SW480 (cell line): ENCODE measurements at places on chromosomes 5 and 9.

DNA sequence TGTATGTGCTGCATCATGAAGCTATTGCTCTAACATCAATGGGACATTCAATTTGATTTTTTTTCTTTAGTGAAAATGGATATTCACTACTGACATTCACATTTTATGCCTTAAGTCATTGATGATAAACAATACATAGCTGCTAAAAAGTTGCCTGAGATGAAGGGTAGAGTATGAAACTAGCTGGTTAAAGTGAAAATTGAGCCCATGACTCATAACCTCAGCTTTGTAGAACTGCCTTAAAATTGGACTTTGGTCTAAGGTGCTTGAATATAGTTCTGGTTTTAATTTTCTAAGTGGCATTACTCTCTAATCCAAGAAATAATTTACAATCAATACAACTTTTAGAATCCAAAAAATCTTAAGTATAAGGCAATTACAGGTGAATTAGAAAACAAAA, 740.4 kb upstream of the RIOK2 start:
- no peak for DNase-seq

GRCh38 chr9:86238861-86239770, 20.3 kb downstream of the C9orf153 start:
- DNase-seq = peak; percentile 17

GRCh38 chr5:130032807-130033206, 128.5 kb downstream of the CHSY3 start:
- DNase-seq = no peak

- DNase-seq = no peak
Measured at GRCh38 chr9:109831998-109832658, 52.1 kb downstream of the PALM2AKAP2 start.

GRCh38 chr5:78985116-78985724, at the start of gene ARSB:
Gene ARSB (minus strand): TSS chr5:78985310. CDS start chr5:78985248, 62 bp downstream.
- DNase-seq = peak; percentile 27

DNA sequence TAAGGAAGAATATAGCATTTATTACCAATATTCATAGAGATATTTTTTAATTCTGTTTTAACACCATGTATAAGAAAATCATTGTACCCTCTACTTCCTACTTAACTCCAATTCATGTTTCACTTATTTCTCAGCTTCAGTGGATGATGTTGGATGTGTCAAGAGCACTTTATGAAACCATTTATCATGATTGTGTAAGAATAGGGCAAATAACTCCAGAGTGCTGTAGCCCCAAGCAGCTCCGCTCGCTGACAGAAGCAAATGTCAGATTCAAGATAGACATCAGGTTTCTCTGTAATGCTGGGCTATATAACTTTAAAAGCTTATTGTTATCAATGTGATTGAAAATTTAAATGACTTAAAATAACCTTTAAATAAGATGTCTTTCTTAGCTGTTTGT, 50.4 kb downstream of the MAST4 start:
- DNase-seq = no peak

DNA sequence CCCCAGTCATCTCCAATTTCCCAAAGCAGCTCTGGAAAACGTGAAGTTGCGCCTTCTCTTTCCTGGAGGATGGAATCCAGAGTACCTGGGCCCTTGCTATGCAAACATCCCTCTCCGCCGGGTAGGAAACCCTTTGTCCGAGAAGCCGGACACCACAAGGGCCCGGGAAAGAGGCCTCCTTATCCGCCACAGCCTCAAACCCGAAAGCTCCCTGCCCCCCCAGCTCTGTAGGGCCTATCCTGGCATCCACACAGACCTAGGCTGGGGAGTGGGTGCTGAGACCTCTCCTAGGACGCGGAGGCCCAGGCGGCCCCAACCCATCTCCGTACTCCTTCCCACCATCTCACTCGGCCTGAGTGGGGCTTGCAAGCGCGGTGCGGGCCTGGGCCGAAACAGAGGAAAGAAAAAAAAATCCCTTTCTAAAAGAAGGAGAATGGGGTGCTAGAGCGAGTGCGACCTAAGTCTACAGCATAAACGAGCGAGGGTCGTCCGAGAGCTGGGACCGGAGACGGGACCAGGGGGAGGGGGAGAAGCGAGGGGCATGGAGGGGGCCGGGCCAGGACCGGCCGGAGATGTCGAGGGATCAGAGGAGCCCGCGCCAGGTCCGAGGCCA, 624 bp downstream of the FBXW11 start:
- peak; percentile 25 for DNase-seq

GRCh38 chr9:123127512-123128075, 94.1 kb downstream of the GPR21 start:
- no peak for DNase-seq

- DNase-seq = no peak
Measured at GRCh38 chr5:26024774-26025173, 1013.6 kb downstream of the CDH9 start.

GRCh38 chr5:61575581-61575980, 243.5 kb downstream of the ZSWIM6 start:
- DNase-seq = no peak

- no peak for DNase-seq
Measured at GRCh38 chr9:22580788-22581187, 134.2 kb downstream of the DMRTA1 start.

GRCh38 chr5:178106556-178107239, 6.6 kb upstream of the N4BP3 start:
- DNase-seq = no peak

- DNase-seq = no peak
Measured at GRCh38 chr5:81239613-81240012, 6.5 kb downstream of the CKMT2 start.

- DNase-seq = peak; percentile 8
Measured at GRCh38 chr5:147454996-147455677, 54.7 kb downstream of the DPYSL3 start.

DNA sequence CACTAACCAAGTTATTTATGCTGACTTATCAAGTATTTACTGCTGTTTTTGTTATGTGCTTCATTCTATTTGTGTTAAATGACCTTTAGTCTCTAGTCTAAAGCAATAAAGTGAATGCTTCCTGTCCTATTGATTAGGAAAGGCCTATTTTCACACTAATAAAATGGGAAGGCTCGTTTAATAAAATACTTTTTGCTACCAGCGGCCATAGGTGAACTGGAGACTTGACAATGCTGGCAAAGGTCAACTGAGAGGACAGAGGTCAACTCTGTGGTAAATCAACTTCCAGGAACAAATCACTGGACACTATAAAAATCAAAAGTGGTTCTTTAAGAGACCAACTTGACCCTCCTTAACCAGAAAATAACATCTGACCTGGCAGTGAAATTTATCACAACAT, 634.3 kb downstream of the ISL1 start:
- DNase-seq = no peak

GRCh38 chr5:68012831-68013230, 202.7 kb upstream of the PIK3R1 start:
- DNase-seq = no peak

DNA sequence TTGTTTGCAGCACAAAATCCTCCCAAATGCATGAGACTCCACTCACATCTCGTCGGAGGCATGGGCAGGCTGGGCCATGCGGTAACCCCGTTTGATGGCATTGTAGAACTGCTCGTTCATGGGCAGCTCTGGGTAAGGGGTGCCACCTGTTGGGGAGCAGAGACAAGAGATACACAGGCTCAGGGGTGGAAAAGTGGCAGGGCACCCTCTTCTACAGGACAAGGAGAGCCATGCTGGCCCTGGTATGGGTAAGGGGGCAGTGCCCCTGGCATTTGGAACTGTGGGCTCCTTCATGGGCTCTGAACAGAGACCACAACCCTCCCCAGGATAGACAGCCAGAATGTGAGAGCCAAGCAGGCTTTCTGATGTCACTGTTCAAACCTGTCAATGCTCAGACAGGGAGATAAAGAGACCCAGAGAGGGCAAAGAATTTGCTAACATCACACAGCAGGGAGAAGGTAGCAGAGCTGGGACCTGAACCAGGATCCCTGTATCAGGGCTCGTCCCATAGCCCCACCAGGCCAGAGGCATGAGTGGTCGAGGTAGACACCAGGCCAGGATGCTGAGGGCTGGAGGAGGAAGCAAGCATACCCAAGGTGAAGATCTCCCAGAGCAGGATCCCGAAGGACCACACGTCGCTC, 33.2 kb upstream of the CSF1R start:
- DNase-seq = no peak

GRCh38 chr5:28369418-28369817, 1331.0 kb upstream of the CDH9 start:
- DNase-seq = no peak

GRCh38 chr9:35816708-35817107, 1.9 kb upstream of the HINT2 start:
- DNase-seq = no peak

DNA sequence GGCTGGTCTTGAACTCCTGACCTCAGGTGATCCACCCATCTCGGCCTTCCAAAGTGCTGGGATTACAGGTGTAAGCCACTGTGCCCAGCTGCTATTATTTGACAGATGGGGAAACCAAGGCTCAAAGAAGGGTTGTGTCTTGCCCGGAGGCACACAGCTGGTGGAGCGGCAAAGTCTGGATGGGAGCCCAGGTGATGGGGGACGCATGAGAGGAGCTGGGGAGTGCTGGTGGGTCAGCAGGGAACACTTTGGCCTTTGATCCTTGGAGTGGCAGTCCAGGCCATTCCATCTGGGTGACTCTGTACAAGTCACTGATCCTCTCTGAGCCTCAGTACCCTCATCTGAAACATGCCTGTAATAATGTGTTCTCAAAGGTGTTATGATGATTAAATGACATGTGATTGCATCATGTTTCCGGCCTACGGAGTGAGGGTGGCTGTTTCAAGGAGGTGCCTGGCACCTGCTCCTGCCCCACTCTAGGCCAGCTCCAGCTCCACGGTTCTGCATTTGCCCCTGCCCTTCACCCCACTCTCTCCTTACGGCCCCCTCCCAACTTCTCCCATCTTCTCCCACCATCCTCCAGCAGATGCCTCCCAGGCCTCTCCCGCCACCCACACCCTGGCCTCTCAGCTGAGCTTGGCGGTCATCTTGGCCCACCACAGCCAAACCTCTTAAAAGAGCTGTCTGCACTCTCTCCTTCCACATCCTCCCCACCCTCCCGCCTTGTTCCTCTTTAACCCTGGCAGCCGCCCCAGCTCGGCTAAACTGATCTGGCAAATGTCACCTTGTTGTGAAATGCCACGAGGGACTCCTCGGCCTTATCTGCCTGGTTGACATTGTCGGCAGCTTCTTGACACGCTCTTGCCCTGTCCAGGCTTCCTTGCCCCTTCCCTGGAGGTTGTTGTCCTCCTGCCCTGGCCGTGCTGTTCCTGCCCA, 5.5 kb upstream of the DBN1 start:
- peak; percentile 91 for DNase-seq

DNA sequence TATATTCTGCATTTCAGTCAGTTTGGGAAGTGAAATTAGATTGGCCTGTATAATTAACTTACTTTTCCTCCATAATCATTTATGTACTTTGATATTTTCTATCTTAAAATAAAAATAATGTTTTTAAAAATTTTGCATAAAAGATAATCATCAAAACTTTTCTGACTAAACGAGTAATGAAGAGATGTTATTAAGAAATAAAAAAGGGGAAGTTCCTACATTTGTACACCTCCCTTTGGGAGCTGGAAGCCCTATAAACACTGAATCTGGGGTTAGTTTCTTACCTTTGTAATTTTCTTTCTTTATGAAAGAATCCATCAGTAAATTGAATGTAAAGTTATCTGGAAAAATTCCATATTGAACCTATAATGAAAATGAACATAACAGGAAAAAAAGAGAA, 86.2 kb downstream of the MRPS27 start:
- no peak for DNase-seq

GRCh38 chr5:126054577-126055347, 368.4 kb upstream of the GRAMD2B start:
- no peak for DNase-seq

GRCh38 chr5:158754018-158754514, 345.6 kb downstream of the EBF1 start:
- DNase-seq = no peak

- peak; percentile 93 for DNase-seq
Measured at GRCh38 chr5:67206929-67207328, 10.3 kb upstream of the CD180 start.

DNA sequence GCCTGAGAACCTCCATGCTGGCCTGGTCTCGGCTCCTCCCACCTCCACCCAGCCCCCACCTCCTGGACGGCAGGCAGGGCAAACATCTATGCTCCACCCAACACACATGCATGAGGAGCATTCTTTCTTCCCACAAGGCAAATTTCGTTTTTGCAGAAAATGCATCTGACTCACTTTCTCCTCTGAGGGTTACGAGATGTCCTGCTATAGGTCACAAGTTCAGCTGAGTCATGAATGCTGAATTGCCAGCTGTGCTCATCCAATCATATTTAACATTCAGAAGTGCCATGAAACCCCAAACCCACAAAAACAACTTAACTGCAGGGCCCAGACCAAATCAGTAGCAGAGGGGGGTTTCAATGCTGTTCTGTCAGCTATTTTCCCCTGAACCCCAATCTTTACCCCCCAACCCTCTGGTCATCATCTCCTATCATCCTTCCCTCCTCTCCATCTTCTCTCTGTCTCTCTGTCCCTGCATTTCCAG, 39.0 kb upstream of the OSMR start:
- DNase-seq = peak; percentile 30

GRCh38 chr5:31855134-31856040, 216.5 kb downstream of the PDZD2 start:
- DNase-seq = no peak

GRCh38 chr5:167578977-167579692, 712.3 kb upstream of the WWC1 start:
- DNase-seq = no peak

- no peak for DNase-seq
Measured at GRCh38 chr5:93054424-93055163, 526.4 kb downstream of the NR2F1-AS1 start.

DNA sequence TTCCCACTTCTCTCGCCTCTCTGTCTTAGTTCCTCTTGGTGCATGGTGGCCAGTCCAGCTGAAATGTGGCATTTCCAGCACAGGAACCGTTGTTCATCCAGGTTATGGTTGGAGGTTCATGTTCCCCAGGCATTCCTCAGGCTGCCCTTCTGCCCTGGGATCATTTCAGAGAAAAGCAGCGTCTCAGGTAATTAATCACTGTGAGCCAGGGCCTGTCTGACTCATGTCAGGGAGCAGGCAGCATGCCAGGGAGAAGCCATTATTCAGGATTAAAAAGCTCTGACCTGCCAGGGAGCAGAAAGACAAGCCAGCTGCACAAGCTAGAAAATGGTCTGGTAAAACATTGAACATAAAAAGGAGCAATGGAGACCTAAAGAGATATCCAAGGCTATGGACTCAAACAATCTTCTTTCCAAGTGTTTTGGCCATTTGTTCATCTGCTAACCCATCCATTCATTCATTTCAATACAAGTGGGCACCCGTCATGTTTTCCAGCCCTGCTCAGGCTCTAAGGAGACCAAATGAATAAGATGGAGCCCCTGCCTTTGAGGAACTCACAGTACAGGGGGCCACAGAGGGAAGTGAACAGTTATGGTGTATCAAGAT, 241.4 kb downstream of the DRD1 start:
- peak; percentile 26 for DNase-seq
